ENCODE measurements at places on chromosomes 5 and 9. TPM values are rescaled to one million over a fixed set of nuclear protein-coding genes. Genes with fewer than 3 reads are reported as not detected.
A peak's percentile ranks its signal among the peaks of the same experiment; 100 is the strongest.

SPOCK1 gene
- 14.0 TPM for total RNA-seq

CDX1 gene
- not detected for total RNA-seq

UNC13B gene
- 51.7 TPM for total RNA-seq

SLC34A3 gene
- total RNA-seq: not detected

OR13C9 gene
- total RNA-seq: not detected

CXXC5 gene
- 78.3 TPM for total RNA-seq

SLIT3 gene
- total RNA-seq: 0.86 TPM

SLC46A2 gene
- not detected for total RNA-seq

CMYA5 gene
- total RNA-seq: 0.65 TPM

BRD3OS gene
- total RNA-seq: 20.2 TPM

CARTPT gene
- not detected for total RNA-seq

CWC27 gene
- total RNA-seq: 43.4 TPM

DNA sequence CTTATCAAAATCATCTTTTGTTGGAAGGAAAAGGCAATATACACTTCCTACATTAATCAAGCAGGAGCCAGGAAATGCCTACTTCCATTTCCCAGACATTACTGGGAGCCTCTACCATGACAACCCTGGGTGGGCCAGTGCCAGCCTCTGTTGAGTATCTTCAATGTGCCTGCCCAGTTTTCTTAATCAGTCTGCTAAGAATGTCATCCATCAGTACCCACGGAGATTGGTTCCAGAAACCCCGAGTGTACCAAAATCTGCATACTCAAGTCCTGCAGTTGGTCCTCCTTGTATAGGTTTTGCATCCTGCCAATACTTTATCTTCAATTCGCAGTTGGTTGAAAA lies 82.4 kb downstream of the MARCHF3 start:
- DNase-seq: no peak

DNA sequence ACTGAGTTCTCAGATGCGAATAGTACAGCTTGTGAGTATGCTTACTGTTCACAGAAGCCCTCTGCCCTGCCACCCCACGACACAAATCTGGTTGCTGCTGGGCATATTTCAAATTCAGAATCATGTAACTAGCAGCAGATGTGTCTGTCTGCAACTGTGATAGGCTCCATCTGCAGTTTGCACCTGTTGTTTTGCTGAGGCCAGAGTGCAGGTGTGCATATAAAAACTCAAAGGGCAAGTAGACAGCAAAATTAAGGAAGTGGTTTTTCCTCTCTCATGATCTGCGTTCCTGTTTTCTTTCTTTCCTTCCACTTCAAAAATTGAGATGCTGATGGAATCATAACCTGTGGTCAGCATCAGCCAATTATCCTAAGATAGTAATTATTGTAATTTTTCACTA lies 1000.5 kb downstream of the PTPRD start:
- no peak for DNase-seq

DNA sequence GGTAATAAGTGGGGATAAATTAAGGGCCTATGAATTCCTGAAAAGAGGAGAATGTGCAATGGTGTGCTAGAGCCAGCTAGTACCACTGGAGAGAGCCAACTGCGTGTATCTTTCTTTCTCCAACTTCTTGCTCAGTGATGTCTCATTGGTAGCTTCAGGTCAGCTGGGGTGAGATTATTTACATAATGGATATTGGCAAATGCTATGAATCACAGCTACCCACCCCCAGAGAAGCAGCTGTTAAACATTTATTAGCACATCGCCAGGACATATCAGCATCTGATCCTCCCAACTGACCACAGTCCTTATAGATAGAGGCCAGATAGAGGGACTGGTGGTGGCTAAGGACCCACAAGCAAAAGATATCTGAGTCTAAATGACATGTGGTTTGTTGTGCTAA lies 421.3 kb downstream of the ACTL7B start:
- no peak for DNase-seq

DNA sequence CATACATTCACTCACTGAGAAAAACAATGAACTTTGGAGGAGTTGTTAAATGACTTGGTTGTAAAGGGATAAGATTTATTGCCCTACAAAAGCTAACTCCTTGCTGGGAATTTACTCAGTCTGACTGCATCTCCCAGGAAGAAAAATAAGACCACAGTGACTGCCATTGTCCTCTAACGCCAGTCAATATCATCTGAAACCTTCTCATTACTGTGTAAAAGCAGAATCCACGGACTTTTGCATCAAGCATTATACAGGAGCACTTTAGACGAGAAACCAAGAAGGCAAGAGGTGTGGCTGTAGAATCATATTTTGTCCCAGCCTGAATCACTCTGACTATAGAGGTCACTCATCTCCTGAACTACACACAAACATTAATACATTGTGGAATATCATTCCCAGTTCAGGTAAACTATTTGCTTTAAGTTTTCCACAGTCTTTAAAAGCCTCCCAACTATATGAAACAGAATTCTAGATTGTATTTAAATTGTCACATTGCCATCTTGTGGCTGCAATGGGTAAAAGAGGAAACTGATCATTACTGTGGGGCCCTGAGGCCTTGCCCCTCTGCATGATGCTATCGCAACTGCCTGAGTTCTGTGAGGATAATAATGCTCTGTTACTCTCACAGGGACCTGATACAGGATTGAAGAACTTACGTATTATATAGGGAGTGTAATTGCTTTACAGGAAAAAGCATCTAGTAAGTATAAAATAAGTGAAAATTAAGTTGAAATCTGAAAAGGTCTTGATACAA lies 142.9 kb downstream of the SLCO4C1 start:
- no peak for DNase-seq

DNA sequence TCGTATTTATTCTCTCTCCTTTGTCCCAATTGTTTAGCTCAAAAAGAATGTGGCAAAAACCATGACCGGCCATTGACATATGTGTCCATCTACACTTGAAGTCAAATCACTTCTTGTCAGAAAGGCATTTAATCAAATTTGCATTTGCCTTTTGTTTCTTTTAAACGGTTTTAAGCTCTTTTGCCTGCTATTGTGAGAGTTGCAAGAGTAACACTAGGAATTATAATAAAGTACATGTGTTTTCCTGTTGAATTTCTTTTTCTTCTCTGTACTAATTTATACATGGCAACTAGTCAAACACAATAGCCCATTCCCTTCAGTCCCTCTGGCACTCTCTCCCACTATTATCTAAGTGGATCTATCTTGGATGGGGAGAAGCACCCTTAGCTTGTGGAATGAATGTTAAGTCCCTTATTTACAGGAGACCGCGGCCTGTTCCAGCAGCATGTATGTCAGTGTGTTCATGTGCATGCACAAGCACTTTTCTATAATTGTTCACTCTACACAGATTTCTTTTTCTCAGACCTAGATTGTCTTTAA lies 3.2 kb downstream of the ADAMTSL1 start:
- no peak for DNase-seq

GRCh38 chr9:4604678-4605095 lies 57.4 kb upstream of the PLPP6 start:
- DNase-seq: peak; percentile 81

- DNase-seq: no peak
Observed at GRCh38 chr5:65802820-65803219, 80.8 kb downstream of the NLN start.

- DNase-seq: no peak
Observed at GRCh38 chr5:111670826-111671492, 86.0 kb downstream of the NREP start.

DNA sequence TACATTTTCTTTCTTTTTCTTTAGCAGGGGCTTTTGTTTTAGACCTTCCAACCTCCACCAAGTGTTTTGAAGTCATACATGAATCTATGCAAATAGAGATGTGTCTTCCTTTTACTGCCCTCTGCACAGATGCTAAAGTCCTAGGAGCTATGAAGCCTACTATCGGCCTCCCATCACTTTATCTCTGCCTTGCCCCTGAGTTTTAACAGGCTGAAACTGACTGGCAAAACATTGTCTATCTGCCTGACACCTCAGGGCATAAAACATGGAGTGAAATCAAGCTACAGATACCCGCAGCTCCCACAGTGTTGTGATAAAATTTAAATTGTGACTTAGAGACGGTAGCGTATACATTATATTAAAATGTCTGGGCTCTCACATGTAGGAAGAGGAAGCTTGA lies 604.6 kb upstream of the C9orf72 start:
- DNase-seq: no peak

GRCh38 chr5:115415143-115415491 lies 118.7 kb upstream of the CCDC112 start:
- DNase-seq: no peak

- DNase-seq: no peak
Observed at GRCh38 chr9:114177423-114178064, 22.2 kb downstream of the COL27A1 start.

GRCh38 chr9:116673375-116673774 lies 13.7 kb upstream of the TRIM32 start:
- no peak for DNase-seq

- no peak for DNase-seq
Observed at GRCh38 chr5:68066277-68066955, 149.1 kb upstream of the PIK3R1 start.

GRCh38 chr5:65098393-65098792 lies 329.7 kb downstream of the CWC27 start:
- no peak for DNase-seq

- no peak for DNase-seq
Observed at GRCh38 chr5:43038496-43038989, 1.6 kb downstream of the ANXA2R start.

GRCh38 chr5:56426693-56427092 lies 193.6 kb upstream of the ANKRD55 start:
- no peak for DNase-seq

GRCh38 chr5:5658226-5658625 lies 235.7 kb downstream of the ICE1 start:
- no peak for DNase-seq

DNA sequence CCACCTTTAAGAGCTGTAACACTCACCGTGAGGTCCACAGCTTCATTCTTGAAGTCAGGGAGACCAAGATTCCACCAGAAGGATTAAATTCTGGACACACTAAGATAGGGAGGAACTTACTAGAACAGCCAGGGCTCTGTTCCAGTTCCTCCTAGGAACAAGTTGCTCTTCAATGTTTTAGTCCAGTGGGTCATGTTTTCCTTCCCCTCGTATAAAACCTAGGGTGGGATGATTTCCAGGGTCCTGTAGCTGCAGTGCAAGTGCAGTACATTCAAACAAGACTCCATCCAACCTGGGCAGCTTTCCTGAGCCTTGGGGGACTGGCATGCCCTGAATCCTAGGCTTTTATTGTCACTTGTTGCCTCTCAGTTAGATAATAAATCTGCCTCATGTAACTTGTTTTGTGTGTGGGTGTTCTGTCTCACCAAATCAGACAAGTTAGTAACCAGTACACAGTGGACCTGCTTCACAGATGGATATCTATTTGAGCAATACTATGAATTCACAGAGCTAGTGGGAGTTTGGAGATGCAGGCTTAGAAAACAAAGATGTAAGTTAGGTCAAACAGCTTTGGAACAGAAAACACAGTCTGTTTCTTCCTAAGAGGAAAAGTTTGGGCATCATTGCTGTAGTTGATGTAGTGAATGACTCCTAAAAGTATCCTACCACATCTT lies 405.6 kb downstream of the GABRG2 start:
- DNase-seq: no peak

DNA sequence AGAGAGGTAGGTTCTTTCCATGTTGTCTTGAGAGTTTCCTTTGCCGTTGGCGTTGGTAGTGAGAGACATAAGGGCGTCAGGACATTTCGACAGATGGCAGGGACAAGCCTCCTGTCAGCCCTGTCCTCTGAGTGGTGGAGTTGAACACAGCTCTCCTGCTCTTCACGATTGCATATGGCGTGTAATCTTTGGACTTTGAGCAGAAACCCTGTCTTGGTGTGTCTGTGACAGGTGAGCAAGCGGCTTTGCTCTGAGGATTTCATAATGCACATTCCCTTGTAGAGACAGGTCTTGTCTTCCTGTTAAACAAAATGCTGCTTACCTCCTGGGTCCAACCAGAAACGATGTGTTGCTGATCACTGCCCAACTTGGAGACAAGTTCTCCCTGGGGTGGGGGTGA lies 146.5 kb downstream of the NXNL2 start:
- no peak for DNase-seq

GRCh38 chr9:90898228-90898627 lies 96.6 kb downstream of the SYK start:
- no peak for DNase-seq

DNA sequence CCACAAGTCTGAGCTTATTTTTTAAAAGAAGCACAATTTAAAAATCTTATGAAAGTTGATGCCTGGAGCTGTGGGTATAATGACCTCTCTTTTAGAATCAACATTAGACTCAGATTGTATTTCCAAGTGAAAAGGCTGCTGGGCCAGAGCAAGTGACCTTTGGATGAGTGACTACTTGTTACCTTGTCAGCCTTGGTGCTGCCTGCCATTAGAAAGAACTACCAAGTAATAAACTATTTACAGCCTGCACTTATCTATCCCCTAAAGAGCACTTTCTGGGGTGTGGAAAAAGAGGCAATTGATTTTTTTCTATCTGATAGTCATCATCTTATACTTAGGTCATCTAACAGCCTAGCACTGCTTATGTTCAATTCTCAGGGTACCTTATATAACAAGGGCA lies 134.9 kb upstream of the FBXL17 start:
- DNase-seq: no peak

GRCh38 chr9:118321788-118322187 lies 617.6 kb downstream of the TLR4 start:
- DNase-seq: no peak

DNA sequence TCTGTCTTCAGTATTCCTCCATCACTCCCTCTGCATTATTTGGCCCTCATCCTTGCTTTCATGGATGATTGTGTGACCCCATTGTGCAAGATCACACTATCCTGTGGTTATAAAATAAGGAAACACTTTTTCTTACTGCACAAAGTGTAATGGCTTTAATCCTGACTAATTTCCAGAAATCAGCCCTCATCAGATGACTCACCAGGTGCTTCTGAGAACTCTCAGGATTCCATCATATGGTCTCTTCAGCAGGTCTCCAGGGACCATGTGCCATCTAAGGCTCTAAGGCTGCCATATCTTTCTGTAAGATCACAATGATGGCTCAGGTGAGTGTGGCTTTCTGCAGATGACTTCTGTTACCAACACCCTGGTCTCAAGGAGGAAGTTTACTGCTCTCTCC lies 27.3 kb upstream of the FER start:
- DNase-seq: no peak

DNA sequence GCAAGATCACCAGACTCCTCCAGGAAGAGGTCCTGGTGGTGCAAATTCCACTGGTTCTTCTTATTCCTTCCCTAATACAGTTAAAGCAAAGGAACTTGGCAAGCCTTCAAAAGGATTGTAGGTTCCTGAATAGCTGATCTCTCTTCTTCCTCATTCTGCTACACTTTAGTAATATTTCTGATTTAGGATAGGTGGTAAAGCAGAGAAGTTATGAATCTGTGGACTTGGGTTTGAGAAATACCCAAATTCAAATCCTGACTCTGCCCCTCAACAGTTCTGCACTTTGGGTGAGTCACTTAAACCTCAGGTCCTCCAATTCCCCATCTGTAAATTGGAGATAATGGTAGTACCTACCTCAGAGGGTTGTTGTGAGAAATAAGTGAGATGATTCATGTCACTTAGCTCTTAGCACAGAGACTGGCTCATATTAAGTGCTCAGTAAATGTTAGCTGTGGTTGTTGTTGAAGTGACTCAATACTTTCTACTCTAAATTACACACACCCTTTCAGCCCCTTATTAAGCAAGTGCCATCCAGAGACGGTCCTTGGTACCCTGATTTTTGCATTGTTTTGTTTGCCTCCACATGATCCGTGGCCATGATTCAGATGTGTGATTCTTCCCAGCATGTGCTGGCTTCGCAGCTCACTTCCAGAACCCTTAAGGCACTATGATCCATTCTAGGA lies 5.2 kb downstream of the SH3RF2 start:
- DNase-seq: no peak

- DNase-seq: peak; percentile 17
Observed at GRCh38 chr5:119355685-119356611, at the start of gene TNFAIP8. Gene TNFAIP8 (plus strand): TSS chr5:119356019. CDS start chr5:119356091, 72 bp downstream.

All from H1 (cell line).